Thoracic aorta endothelial cell (primary cell): ENCODE measurements at places on chromosomes 2 and 18. TPM values are rescaled to one million over a fixed set of nuclear protein-coding genes. Genes with fewer than 3 reads are reported as not detected.

The LAMA3 gene
- 8.0 and 11.1 TPM in 2 replicates for total RNA-seq

The EMILIN1 gene
- 7.6 and 9.8 TPM in 2 replicates for total RNA-seq

The NCKAP1 gene
- total RNA-seq = 250 and 301 TPM in 2 replicates

The CD207 gene
- not detected in 2 replicates for total RNA-seq

The TWIST2 gene
- total RNA-seq = 2.6 and 4.5 TPM in 2 replicates

The REL gene
- total RNA-seq = 11.6 and 12.4 TPM in 2 replicates

The PLGLB1 gene
- total RNA-seq = 1.7 TPM in 1 of 2 replicates, not detected in the other

The TUBA3E gene
- total RNA-seq = not detected in 2 replicates

The CCBE1 gene
- total RNA-seq = 1.0 and 2.5 TPM in 2 replicates

The SLC30A3 gene
- 0.36 TPM in 1 of 2 replicates, not detected in the other for total RNA-seq

The TNFAIP6 gene
- total RNA-seq = not detected in 2 replicates

The FN1 gene
- total RNA-seq = 1,060 and 2,196 TPM in 2 replicates
